ENCODE measurements at places on chromosomes 5 and 9.

GRCh38 chr9:29976981-29977380, 2403.7 kb upstream of the C9orf72 start:
- no peak for DNase-seq

- DNase-seq: no peak
These were observed 16.0 kb downstream of the HSD17B4 start for GRCh38 chr5:119468286-119468685.

DNA sequence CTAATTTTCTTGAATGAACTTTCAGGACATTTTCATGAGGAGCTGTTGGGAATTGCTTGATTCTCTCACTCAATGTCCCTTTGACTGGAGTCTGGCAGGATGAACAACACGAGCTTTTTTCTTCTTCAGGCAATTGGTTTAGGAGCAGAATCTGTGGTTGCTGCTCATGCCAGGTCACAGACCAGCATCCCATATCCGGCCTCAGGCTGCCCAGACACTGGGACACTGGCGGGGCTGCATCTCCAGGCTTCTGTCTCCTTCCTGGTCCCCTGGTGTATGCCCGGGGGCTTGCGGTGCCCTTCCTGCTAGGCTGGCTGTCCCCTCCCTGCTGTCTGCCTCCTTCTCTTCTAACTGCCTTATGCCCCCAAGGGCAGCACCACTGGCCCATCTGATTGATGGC, 311.5 kb upstream of the DAP start:
- DNase-seq: no peak

- DNase-seq: no peak
These were observed 45.0 kb upstream of the PRRC2B start for GRCh38 chr9:131348631-131349521.

- no peak for DNase-seq
These were observed 423.8 kb downstream of the BNC2 start for GRCh38 chr9:16446636-16447035.

DNA sequence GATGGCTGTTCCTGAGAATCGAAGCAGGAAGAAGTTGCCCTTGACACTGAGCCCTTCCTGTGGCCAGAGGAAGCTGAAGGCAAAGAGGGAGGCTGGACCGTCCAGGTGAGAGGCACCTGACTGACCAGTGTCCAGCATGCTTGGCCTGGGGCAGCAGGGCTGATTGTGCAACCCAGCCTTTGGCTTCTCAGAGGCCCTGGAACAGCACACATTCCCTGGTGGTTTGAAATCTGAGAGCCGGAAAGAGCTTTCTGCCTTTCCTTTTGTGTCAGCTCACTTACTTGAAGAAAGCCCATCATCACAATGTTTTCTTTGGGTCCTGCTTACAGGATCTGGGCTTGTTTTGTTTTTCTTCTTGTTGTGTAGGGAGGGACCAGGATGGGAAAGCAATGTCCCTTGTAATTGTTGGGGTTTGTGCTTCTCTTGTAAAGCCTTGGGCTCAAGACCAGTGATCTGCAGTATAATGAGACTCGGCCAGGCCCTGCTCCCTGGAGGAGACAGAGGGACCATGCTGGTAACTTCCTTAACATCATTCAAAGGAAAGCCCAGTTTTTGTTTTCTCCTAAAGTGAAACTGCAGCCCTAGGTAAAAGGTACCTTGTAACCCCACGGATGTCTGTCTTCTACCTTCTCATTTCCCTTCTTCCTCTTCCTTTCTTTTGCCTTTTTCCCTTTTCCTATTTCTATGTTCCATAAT, 213.7 kb downstream of the NXNL2 start:
- no peak for DNase-seq

DNA sequence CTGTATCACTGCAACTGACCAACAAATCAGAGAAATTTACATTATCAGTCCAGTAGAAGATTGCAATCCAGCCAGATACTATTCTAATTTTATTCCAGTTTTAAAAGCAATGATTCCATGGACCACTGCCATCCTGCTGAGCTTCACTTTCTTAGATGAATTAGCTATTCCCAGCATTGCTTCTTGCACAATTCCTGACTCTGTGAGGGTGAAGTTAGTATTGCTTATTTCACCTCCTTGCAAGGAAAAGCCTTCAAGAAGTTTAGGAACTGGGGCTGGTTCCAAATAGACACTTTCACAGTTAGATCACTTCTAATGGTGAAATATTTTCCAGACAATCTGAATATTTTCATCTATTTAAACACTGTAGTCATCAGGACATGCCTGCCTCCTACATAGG, 338.6 kb upstream of the TNC start:
- no peak for DNase-seq

DNA sequence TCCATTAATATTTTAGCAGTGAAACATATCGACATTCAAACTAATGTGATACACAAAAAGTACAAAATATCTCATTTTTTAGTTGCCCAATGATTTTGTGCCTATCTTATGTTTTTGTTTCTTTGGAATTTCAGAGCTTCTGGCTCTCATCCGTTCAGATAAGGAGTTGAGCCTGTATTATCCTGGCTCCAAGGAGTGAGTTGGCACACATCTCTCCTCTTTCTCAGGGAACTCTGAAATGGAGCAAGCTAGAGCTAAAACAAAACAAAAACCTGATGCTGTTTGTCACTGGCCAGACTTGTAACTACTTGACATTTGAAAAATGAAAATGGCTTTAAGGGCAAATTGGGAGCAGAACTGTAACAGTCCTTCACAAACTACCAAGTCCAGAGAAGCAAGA, 131.3 kb upstream of the SLC28A3 start:
- DNase-seq: no peak

DNA sequence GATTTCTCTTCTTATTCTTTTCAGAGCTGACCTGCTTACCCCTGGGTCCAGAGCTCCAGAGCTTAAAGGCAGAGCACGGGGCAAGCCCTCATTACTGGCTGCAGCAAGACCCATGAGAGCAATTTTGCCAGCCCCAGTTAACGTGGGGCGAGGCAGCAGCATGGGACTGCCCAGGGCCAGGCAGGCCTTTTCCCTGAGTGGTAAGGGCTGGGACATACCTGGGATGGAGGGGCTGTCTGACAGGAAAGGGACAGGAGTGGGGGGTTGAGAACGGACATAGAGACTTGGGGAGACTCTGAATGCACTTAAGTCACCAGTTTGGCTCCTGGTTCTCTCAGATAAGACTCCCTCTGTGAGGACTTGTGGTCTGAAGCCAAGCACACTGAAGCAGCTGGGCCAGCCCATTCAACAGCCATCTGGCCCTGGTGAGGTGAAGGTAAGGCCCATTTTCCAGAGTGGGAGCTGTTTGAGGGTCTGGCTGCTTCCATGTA, 26.2 kb downstream of the HMGXB3 start:
- no peak for DNase-seq

- no peak for DNase-seq
These were observed 332.9 kb downstream of the CSNK1G3 start for GRCh38 chr5:123844873-123845272.

DNA sequence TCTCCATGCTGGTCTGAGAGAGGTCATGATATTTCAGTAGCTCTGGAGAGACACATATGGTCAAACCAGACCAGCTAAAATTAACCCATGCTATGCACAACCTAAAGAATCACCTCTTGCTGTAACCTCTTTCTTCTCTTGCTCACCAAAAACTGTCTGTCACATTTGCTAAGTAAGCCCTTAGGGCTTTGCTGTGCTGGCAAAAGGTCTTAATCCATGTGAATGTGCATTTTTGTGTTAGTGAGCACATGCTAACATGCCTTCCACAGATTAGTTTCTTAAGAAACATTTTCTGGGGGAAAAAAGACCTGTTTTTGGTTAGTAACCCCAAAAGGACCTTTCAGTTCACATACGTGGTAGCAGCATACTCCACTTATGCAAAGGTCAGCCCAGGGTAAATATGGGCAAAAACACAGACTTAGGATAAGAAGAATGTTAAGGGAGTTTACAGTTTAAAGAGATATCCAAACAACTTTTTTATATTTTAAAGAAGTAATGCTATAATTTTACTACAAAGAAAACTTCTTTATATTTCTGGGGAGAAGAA, 124.2 kb upstream of the CCDC152 start:
- DNase-seq: no peak

DNA sequence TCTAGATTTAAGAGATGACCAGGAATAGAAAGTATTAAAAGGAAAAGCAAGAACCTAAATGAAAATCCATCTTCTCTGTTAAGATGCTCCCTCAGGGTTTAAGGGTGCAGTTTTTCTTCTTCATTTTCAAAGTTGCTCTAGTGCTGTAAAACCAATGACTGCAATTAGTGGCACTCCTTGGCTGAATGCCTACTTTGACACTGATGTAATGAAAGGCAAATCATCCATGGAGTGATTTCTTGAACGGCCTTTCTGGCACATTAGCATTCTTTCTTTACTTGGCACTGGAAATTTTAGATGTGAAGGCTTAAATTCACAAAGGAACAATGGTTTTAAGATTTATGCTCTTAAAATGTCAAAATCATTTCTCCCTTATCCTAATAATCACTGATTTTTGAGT, 19.3 kb upstream of the ISCA1 start:
- no peak for DNase-seq

GRCh38 chr5:40492056-40492455, 187.7 kb upstream of the PTGER4 start:
- DNase-seq: no peak

DNA sequence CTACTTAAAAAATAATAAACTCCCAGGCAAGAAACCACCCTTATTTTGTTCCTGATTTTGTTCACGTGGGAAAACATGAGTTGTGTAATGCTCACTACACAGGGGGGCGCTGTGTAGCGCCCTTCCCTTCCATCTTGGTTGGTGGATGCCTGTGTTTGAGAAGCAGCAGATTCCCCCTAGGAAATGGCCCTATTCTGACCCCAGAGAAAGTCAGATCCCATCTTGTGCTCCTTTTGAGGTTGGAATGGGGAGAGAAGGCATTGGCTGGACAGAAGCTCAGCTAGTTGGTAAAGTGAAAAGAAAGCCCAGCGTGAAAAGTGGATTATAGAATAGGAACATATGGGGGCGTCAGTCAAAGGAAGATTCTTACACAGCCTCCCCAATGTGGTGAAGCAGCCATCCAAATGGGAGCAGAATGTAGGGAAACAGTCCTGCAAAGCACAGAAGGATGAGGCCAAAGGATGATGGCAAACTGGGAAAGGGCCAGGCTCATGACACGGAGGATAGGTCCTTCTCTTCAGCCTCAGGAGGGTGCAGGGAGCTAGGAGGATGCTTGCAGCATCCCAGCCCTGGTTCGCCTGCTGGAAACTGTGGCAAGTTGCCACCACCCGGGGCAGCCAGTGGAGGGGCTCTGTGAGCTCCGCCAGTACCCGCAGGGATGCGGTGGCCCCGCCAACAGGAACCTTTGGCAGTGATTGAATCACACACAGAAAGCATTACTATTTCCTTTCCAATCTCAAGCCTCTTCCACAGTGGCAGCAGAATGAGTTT, 314.2 kb upstream of the DAP start:
- no peak for DNase-seq

DNA sequence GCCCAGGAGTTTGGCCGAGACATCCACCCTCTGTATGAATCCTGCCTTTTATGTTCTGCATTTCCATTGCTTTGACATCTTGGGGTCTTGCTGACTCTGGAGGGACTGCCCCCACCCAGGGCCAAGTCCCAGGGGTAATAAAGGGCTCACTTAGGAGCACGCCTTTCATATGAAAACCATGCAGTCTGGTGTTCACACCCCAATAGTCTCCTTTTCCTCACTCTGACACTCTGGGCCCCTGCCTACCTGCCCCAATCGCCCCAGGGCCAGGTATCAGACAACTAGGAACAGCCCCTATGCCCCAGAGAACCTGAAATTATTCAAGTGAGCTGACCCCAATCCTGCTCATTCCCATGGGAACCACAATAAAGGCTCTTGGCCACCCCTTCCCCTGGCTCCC, 33.1 kb upstream of the RAPGEF1 start:
- DNase-seq: no peak

DNA sequence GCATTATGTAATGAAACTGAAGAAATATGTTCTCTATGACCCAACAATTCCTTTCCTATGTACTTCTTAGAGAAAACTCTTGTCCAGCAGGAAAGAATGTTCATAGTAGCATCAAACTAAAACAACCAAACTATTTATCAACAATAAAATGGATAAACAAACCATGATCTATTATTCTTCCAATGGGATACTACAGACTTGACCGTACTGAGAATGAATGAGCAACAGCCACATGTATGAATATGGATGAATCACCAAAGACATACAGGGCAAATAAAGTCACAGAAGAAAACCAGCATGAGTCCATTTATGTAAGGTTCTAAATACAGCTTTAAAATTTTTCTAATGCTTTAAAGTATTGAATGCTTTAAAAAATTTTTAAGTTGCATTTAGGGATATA, 73.6 kb upstream of the SUSD1 start:
- no peak for DNase-seq

GRCh38 chr9:132947756-132948155, 3.3 kb upstream of the TSC1 start:
- DNase-seq: no peak

DNA sequence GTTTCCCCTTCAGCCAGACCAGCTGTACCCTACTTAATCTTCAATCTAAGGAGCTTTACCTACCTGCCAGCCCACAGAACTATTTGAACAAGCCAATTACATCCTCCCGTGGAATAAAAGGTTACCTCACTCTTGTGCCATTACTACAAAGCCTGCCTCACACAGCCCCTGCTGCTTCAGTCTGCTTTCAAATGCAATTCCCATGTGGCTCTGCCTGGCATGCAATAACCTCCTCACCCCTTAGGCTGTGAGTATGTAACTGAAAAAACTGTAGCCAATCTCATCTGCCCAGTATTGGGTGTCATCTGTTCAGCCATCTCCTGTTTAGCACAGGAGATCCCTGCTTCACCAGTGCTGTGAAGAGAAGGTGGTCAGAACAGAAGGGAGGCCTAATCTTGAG, 6.1 kb upstream of the GCNT1 start:
- DNase-seq: no peak

GRCh38 chr9:21141427-21141882, at the start of gene IFNW1:
IFNW1 (minus strand) TSS chr9:21141832; CDS start chr9:21141570, 262 bp downstream.
- no peak for DNase-seq

DNA sequence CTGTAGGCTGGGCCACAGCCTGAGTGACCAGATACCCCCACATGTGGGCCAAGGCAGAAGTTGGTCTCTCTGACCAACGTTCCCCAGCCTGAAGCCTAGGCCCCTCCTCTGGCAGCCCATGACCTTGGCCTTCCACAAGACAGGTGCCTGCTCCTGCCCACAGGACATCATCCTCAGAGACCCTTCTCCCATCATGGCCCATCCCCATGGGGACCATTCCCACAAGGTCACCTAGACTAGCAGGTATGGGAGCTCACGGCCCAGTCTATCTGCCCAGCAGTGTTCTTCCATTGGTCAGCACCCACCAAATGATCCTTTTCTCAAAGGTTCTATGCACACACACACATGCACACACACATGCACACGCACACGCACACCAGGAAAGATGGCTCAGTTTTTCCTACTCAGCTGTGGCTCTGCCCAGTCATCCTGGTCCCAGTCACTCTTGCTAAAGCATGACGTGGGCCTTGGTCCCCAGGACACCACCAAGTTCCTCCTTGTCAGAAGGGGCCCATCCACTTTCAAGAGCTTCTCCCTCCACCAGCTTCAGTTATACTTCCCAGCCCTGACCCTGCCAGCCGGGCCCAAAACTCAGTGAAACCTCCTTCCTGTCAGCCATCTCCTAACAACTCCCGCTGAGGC, 65.4 kb downstream of the PAX5 start:
- DNase-seq: no peak
